M059J (cell line): ENCODE measurements at places on chromosomes 7 and 10. TPM values are rescaled to one million over a fixed set of nuclear protein-coding genes. Genes with fewer than 3 reads are reported as not detected.

GRCh38 chr7:98266840-98267239, 14.6 kb upstream of the BRI3 start:
- DNase-seq, result no peak

The ZNF804B gene
- total RNA-seq, result not detected in 2 replicates

DNA sequence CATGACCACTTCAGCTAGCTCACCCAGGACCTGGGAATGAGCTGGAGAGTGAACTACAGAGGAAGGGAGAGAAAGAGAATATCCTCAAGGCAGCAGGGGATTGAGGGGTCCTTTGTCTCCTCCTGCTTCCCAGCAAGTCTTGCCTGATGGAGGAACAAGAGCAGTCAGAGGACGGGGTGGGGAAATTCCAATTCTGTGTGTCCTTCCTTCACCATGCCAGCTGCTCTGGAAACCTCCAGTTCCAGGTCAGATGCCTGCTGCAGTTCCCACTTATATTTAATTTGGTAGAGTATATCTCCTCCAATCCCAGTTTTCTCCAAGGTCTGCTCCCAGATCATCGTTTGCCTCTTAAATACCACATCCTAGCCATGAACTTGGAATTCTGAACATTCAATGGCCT, 21.4 kb upstream of the LEP start:
- no peak for DNase-seq

DNA sequence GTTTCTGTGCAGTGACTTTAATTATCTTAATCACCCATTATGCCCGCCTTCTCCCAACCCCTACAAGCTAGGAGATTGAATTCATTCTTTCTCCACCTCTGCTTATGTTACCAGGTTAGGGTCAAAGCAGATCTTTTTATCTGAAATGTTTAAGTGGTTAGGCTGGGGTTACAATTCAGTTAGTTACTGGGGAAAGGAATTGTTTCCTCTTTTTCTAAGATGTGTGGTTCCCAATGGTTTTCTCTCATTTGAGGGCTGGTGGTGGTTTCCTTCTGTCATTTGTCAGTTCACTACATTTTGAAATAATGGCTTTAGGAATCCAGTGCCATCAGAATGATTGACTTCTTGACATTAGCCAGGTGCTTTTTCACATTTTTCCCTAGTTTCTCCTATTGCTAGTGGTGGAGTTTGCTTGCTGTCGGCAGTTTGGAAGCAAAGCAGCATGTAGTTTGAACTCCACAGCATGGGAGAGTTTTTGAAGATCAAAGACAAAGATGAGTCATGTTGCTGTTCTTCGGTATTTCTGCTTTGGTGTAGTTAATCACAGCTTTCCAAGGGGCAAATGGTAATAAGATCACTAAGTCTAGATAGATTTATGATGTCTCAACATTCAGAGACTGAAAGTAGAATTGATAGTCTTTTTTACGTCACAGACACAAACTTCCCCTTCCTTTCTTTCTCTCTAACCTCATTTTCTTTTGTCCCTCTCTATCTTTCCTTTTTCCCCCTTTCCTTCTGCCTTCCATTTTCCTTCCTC, 168.2 kb downstream of the SND1 start:
- DNase-seq, result peak; percentile 85

The EPHB6 gene
- total RNA-seq, result 0.02 TPM in 1 of 2 replicates, not detected in the other

The POM121 gene
- 5.7 and 9.8 TPM in 2 replicates for total RNA-seq

DNA sequence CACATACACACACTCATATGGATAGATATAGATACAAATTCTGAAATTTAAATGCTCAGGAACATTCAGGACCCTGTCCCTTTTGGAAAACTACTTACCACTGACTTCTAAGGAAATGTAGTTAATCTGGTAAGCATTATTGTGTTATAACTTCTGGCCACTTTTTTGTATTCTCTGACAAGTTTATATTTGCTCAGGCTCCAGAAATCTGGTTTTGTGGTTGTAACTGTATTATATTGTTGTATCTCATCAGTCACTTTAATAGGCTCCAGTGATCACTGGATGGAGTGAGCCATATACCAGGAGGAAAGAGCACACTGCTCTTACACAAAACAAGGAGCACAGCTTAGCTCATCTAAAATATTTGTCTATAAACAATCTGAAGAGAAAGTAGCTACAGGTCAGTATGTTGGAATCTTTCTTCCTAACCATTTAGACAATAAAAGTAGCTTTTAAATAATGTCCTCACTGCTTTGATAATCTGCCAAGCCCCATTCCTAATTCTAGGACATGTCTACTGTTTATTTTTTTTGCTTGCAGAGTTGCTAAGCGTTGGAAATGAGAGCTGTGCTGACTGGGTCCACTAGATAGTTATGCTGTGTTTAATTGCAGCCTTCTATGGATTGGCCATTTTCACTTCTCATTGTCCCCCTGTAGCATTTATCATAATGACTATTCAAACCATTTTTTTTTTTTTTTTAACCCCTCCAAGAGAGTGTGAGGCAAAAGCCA, 43.8 kb downstream of the SMNDC1 start:
- peak; percentile 76 for DNase-seq

- DNase-seq, result peak; percentile 26
Observed at GRCh38 chr7:141754939-141755338, 9.0 kb upstream of the TAS2R3 start.

- peak; percentile 36 for DNase-seq
Observed at GRCh38 chr10:63631991-63632390, 110.8 kb downstream of the REEP3 start.

DNA sequence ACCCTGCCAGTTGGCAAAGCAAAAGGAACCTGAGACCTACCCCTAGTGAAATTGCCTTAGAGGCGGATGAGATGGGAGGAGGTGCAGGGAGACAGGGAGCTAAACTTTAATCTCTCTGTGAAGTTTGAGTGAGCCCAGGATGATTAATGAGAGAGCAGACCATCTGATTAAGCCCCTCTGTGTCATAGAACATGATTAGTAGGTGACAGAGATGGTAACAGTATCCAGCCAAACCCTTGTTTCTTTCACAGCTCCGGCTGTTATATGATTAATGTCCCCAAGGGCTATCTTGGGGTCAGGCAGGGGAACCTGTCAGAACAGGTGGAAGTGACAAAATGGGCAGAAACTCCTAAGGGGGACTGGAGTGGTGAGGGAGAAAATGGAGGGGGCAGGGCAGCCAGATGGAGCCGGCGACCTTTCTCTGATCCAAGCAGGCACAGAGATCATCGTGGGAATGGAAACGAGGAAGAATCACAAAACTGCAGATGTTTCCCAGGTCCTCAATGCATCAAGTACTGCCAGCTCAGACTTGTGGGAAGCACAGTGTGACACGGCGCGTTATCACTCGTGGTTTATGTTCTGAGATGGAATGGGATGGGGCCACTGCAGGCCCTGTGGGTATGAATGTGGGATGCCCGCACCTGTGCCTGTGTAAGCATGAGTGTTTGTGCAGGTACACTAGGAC, 684.2 kb downstream of the LRMDA start:
- peak; percentile 70 for DNase-seq
